Cortex of kidney (tissue), 1 donor: ENCODE measurements at places on chromosomes 7 and 10.

DNA sequence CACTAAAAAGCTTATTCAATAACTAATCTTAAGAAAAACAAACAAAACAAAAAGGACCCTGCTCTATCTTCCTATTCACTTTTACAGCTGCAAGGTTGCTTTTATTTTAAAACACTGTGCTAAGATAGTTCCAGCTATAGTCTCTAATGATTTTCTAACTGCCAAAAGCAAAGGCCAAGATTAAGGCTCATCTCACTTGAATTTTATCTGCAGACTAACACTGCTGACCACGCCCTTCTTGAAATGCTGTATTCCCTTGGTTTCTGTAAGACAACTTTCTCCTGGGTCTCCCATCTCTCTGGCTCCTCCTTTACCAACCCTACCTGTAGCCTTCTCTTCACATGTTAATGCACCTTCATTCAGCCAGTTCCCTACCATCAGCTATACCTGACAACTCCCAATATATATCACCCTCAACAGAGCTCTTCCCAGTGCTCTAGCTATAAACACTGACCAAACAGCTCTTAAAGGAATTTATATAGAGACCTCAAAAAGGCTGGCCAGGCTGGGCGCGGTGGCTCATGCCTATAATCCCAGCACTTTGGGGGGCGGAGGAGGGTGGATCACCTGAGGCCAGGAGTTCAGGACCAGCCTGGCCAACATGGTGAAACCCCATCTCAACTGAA is 11.7 kb downstream of the SRPK2 start:
- no peak for DNase-seq

GRCh38 chr7:149662591-149663095 is 110.7 kb downstream of the ZNF467 start:
- DNase-seq, result no peak

DNA sequence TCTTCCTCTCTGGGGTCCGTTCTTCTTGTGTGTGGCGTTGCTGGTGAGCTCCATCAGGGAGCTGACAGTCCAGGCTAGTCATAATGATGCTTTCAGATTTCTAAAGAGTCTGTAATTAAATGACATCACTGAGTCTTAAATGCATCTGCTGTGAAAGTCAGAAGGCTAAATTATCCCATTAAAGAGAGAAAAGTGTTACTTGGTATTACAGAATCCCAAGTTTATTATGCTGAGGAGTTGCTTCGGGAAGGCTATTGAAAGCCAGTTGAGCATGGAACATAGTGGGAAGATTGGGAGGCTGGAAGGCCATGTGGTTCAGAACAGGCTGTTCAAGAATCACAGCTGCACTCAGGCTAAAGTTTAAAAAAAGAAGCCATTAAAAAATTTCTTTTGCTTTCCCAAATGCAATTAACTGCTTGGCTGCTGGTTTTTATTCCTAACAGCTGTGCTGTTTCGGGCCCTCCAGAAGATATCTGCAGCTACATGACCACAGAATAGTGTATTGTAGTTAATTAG is 342.6 kb upstream of the LRGUK start:
- DNase-seq, result no peak

DNA sequence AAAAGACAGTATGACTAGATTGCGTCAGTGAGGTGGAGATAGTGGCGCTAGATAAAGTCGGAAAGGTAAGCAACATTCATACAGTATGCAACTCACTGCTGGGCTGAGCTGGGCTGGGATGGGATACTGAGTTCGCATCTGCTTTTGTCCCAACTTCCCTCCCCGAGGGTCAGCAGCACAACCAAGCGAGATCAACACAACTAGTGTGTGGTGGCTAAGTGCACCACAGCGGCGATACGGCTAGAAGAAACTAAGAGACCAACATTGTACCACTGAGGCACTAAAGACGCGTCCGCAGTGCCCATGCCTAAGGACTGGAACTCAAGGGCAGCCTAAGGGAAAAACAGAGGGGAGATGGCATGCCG is 467 bp downstream of the EXOSC1 start:
- no peak for DNase-seq

DNA sequence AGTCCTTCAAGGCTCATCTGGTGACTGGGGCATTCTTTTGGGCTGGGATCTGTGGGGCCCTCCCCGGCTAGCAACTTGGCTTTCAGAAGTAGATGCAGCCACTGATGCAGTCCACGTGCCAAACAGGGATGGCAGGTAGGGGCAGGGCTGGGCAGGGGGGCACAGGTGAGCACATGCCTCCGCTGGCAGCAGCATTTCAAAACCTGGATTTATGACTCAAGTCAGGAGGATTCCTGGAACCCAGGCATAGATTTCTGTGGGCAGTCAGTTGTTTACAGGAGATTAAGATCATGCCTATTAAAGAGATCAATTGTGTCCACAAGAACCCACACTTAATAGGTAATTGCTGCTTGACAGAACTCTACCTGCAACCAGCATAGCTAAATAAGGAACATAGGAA is 839 bp upstream of the HABP2 start:
- no peak for DNase-seq

DNA sequence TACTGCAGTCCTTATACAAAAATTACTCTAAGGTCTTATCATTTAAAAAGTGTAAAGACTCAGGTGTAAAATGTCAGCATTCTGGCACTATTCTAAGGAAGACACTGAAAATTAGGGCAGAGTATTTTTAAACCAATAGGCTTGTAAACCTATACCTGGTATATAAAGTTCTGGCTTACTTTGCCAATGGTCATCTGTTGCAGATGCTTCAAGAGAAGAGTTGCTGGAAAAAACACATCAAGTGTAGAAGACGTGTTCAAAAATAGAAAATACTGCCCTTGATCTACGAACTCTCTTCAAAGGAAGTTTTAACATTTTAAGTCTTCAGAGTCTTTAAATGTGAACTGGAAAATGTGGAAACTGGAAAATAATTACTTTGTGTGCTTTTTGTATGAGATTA is 23.9 kb downstream of the NT5C3A start:
- no peak for DNase-seq

DNA sequence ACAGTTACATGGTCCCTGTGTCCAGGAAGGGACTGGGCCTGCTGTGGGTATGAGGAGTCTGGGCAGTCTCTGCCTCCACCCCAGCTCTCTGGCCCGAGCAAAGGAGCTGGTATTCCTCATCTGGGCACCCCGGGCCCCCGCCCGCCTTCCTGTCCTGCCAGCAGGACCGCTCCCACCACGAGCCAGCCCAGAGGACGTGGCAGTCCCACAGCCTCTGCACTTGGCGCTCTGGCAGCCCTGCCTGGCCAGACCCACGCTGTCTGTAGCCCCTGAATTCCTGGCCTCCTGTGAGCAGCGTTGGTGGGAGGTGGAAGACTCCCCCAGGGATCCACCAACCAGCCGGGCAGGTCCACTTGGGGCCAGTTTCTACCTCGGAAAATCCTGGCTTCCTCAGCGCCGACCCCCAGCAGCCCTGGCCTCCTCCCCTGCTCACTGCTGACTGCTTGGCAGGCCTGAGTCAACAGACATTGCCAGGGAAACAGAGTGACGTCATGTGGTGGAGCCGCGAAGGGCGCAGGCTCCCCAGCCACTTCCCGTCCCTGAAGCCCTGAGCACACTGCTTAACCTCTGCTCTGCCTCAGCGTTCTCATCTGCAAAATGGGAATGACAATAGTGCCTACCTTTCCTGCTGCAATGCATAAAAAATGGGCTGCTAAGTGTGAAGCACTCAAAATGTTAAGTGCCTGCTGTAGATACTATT is 21.6 kb upstream of the LIMK1 start:
- DNase-seq, result no peak

- no peak for DNase-seq
These were observed 105.5 kb upstream of the SGCE start for GRCh38 chr7:94761451-94761850.

- DNase-seq, result no peak
These were observed 14.4 kb downstream of the FFAR4 start for GRCh38 chr10:93580828-93581227.

GRCh38 chr7:149398195-149398820 is 62.6 kb downstream of the ZNF777 start:
- no peak for DNase-seq

DNA sequence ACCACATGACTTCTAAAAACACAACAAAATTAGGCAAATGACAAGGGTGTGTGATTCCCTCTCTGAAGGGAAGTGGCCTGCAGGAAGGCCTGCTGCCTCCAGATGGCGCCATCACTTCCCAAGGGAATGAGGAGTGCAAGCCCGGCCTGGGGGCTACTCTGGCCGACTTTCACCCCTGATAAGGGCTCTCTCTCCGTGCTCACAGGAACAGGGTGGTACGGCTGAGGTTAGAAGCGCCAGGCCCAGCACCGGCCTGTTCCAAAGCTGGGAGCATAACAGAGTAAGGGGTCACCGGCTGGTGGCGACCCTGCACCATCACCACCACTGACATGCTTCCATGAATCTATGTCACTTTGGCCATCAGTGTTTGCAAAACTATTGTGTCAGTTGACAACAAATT is 13.1 kb downstream of the RBP3 start:
- no peak for DNase-seq

DNA sequence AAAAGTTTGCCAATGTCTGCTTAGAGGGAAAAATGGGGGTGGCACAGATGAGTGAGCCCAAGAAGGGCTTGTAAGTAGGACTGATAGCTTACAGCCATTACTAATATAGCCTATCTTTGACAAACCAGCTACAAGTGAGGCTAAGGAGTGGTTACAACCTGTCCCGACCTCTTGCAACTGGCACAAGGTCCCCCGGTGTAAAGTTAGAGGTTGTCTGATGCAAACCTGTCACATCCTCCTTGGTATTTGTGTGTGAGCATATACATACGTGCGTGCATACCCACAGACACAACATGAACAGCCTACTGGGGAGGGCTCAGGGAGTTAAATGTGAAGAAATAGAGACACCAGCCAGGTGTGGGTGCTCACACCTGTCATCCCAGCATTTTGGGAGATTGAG is 14.6 kb downstream of the ADAP1 start:
- DNase-seq, result no peak

DNA sequence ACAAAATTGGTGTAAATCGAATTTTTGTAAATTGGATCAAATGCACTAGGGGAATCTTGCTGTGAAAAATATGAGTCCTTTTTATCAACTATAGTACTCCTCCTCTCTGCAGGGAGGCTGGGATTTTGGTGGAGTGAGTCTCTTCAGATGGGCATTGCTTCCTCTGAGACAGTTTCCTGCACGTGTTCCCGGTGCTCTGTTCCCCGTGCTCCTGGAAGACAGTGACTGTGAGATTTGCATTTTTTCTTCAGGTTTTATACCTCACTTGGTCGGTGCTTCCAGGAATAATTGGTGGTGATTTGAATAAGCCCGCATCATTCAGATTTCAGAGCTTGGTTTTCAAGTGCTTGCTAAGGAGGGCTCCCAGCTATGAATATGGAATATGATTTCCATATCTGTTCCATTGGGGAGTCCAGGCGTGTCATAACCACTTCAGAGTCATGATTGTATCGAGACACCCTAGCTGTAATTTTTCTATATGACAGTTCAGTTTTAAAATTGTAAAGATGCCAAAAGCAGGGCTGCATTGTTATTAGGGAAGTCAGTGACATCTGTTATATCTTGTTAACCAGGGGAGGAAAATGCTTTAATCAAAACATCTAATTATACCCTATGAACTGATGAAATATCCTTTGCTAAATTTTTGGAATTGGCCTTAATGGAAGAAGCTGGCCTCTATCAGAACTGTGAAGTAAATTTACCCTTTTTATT is 12.3 kb downstream of the AUTS2 start:
- DNase-seq, result no peak

DNA sequence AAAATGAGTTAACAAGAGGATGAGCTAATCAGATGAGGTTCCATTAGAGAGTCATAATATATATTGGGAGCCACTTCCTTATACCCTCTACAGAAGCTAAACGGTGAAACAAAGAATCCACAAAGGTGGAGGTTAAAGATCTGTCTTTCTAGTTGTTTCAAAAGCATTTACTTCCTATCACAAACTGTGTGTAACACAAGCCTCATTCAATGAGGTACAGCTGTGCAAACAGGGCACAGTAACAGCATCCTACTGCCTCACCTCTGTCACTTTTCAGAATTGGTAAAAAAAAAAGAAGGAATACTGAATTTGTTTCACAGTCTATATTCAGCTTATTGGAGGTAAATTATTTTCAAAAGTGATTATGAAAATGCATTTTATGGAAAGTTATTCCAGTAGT is 128.7 kb downstream of the AGMO start:
- DNase-seq, result no peak

DNA sequence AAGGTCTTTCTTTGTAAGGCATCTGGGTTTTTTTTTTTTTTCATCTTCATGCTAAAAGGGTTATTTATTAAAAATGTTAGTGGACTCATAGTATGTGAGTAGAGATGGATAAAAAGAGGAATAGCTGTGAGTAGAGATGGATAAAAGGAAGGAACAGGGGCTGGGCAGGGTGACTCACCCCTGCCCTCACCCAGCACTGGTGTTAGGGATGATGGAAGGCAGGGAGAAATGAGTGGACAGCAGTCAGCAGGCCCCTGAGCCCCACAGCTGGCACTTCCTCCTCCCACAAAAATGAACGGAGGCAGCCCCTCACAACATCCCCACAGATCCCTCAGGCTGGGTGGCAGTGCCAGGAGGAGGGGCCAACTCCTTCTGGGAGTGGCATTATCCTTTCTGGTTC is 39.3 kb downstream of the ANTXRL start:
- no peak for DNase-seq

DNA sequence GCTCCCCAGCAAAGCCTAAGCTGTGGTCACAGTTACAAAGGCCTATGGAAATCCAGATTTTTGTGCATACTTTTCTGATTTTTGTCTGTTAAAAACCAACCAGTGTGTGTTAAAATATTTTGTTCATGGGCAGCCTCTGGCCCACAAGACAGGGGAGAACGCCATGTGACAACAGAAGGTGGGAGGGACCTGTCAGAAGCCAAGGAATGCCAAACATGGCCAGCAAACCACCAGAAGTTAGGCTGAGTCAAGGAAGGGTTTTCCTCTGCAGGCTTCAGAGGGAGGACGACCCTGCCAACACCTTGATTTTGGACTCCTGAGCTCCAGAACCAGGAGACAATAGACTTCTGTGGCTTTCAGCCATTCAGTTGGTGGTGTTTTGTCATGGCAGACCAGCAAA is 127.3 kb downstream of the CUL2 start:
- DNase-seq, result no peak

GRCh38 chr7:129401967-129402860 is 32.0 kb upstream of the STRIP2 start:
- no peak for DNase-seq

- DNase-seq, result no peak
These were observed 510.0 kb downstream of the ANKRD7 start for GRCh38 chr7:118734541-118734940.

DNA sequence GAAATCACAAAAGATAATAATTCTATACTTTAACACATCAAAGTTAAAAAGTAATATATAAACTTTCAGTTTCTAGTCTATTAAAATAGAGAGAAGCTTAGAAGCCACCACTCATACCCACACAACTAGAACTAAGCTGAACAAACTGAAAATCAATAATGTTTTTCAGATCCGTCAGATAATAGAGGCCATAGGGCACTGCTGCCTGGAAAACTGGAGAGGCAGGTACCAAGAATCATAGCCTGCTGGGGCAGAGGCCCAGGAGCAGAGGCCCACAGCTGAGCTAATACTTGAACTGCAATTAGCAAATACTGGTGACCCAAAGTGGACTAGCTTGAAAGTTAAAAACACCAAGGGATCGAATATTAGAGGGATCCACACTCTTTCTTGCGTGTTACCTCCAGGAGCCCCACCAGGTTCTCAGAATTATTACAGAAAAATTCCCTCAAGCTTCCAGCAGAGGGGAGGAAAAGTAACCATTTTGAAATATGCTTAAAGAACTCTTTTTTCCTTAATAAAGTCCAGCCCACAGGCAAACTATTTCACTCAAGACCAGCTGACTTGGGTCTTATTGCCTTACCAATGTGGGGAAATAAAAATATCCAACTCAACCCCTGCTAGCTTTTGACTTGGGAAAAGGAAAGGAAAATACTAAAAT is 774.1 kb upstream of the IGFBP3 start:
- no peak for DNase-seq
